ENCODE measurements at places on chromosomes 7 and 10.

DNA sequence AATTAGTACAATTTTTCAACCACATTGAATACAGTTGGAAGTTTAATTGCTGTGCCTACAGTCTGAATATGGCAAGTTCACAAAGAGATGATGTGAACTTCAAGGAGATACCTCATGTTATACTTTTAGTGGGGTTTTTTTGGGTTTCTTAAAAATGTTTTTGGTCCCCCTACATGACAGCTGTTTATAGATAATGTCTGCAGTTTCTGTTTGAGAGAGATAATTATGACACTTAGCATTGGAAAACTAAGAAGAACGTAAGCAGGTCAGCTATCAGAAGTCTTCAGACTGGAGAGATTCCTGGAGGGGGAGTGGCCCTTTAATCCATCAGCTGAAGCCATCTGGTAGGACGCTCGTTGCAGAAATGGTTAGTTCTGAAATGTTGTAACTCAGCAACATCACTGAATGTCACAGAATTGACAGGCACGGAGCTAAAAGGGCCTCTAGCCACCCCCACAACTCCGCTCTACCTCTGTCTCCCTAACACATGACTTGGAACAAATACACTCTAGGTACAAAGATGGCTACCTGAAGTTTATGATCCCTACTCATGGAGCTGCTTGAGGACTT, 29.0 kb downstream of the TIMM23 start:
- DNase-seq = no peak

DNA sequence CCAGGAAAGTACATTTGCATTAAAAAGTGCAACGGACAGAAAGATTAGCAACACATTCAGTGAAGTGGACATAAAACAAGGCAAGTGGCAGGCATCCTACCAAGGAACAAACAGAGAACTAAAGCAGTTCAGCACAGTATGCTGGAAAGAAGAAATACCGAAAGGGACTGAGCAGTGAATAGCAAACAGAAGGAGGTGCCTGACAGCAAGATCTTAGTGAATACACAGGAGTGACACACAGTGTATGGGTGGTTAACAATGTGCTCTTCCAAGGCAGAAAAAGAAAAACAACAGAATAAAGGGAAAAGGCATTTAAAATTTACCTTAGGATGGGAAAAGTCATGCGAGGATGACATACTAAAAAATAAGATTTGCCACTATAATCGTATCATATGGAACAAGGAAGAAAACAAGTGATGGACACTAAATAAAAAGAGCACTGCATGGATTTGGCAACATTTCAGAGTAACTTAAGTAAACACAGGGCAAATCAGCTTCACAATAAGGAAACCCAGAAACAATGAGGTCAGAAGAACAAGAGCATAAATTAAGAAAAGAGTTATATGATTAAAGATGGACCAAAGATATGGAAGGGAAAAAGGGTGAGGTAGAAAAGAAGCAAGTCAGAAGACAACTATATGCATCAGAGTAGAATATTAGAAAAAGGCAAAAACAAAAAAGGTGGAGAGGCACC, 29.5 kb downstream of the MEST start:
- DNase-seq = no peak

DNA sequence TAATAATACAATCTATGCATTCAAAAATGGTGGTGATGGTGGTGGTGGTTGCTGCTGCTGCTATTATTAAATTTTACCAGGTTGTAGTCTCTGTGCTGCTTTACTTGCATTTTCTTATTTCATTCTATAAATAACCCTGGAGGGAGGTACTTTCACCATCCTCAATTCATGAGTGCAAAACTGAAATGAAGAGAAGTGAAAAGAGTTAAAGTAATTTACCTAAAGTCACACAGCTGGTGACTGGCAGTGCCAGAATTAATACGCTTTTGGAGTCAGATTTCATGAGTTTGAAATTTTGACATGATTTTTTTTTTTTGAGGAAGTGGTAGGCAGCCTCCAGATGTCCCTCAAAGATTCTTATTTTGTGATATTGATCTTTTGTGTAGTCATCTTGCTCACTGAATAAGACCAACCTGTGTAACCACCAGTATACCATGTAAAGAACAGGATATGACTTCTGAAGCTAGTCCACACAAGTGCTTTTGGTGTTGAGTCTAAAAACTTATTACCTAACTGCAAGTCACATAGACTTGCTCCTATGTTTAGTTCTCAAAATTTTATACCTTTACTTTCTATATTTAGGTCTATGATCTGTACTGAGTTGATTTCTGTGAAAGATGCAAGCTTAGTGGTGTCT, 218.8 kb downstream of the ZWINT start:
- DNase-seq = no peak

DNA sequence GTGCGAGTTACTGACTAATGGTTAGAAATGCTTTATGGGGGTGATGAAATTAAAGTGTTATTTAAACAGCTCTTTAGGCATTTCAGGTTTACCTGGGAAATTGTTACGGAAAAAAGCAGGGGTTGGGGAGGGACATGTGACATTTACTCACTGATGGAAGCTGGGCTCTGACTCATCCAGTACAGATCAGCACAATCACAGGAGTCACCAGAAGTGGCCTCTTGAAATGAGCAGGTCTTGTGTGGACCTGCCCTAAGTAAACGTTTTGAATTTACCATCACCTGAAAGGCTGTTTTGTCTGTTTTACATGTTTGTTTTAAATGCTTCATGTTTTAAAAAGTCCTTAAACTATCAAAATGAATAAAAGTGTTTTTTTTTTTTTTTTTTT, 2.3 kb downstream of the GLRX3 start:
- DNase-seq = peak; percentile 52

DNA sequence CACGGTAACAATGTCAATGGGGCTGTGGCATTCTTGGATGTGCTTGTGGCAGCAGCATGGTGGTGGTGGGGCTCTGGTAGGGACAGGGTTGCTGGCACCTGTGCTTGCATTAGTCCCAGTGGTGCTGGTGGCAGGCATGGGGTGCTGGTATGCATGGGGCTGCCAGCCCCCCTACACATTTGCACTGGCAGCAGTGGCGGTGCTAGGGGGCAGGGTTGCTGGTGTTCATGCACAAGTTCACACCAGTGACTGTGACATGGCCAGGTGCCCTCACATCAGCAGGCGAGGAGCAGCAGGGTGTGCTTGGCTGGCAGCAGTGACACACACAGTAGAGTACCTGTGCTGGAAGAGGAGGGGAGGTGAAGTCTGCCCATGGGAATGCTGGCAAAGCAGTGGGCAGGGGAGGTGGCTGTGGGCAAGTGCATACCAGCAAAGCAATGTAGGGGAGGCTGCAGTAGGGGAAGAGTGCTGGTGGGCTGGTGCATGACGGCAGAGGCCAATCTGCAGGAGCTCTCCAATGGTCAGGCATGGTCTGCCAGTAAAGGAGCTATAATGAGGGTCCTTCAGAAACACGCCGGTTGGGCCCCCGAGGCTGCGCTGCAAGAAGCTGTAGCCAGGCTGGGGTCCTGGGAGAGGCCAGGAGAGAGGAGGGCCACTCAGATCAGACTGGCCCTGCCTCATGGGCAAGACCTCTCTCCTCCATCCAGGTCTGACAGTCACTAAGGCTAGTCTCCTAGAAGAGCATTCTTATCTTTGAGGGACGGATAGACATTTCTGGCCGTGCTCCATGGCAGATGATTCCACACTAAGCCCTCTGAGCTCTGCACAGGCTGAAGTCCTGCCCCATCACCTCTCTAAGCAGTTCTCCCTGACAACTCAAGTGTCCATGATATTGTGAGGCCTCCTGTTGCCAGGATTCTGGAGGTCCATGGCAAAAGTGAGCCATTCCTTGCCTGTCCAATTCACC, 406.4 kb downstream of the SEMA3D start:
- no peak for DNase-seq

DNA sequence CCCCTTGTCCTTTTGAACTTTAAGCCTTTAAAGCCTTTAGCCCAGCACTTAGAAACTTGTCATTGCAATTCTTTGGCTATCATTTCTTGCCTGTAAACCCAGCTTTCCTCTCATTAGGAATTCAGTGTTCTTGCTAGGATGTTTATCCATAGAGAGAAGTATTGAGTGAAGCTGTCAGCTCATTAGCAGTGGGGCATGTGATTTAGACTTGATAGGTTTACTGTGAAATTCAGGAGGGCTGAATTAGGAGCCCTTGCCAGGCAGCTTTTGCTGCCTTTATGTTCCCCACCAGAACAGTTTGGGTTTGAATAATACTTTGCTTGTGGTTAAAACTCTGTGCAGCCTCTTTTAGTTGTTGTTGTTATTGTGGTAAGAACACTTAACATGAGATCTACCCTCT, 39.5 kb downstream of the LHFPL3 start:
- DNase-seq = no peak

DNA sequence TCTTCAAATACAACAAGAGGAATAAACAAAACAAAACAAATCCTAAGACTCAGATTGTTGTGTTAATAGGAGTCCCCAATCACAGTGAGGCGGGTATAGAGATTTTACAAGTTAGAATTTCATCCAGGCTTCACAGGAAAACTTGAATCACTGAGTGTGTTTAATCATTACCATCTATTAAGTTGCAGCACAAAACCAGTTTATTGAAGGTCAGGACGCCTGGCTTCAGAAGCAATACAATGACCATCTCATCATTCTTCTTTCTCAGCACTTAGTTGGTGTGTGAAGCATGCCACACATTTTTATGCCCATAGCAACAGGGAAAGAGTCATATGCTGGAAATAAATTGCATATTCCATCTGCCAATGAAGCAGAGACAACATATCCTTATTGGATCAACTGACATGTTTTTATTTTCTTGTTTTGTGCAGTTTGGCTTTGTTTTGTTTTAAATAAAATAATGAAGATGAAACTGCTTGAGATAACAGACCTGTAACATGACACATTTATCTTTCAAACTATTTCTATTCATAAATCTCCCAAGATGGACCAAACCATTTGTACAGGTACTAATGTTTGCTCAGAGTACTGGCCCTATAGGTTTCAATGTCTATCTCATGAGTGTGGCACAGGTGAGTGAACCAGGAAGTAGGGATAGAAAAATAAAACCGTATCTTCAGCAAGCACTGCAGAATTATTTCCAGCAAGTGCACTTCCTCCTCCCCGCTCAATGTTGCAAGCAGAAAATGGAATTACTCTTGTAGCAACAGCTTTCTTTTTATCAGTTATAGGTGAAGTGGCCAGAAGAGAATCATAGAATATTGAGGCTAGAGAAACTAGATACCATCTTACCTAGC, 40.4 kb downstream of the TAC1 start:
- no peak for DNase-seq

GRCh38 chr7:14691597-14692203, 210.9 kb downstream of the DGKB start:
- peak; percentile 13 for DNase-seq

GRCh38 chr7:36348771-36349170, 40.9 kb upstream of the ANLN start:
- DNase-seq = no peak

DNA sequence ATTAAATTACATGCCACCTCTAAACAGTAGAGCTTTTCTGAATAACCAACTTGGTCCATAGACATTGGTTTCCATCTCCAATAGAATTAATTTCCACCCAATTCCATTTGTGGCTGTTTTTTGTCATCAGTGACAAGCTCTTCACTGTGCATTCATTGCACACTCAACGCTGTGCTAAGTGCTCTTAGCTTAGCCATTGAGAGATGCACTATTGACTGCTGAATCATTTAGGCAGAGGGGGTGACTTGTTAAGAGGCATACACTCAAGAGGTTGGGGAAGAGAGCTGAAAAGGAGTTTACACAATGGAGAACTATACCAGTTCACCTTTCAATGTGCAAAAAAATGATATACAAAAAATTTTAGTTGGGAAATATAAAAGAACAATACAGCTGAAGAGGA, 31.9 kb upstream of the CBLL1 start:
- no peak for DNase-seq

- DNase-seq = no peak
Measured at GRCh38 chr10:104922810-104923209, 281.7 kb downstream of the SORCS3 start.
